ENCODE measurements at places on chromosomes 11 and 22.

DNA sequence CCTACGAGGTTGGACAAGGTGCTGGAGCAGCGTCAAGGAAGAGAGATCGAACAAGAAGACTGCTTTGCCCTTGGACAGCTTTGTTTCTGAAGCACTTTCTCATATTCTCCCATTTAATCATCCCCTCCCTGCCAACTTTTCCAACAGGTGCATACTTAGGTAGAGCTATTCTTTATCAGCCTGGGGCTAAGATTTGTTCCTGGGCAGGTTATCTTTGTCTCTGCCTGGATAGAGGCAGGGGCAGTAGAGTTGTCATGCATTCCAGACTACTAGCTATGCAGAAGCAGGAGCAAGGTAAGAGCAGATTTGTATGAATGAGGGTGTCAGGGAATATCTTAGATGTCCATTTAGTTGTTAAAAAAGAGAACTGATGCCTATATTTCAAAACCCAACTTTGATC is 82.3 kb downstream of the PTPRJ start:
- DNase-seq: no peak

DNA sequence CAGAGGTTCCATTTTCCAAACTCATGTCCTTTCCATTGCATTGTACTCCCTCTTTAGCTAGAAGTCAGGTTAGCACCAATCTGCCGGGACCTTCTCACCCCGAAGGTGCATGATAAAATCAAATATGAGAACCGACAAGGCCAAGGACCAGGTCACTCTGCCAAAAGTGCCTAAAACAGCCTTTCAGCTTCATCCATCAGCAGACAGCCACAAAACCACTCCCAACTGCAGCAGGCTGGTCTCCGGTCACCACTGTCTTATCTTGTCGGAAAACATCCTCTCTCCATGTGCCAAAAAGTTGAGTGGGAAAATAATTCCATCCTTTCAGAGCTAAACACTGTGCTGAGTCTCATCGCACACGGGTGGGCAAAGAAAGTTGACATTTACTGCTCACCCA is 1.4 kb downstream of the PI4KA start:
- DNase-seq: no peak

DNA sequence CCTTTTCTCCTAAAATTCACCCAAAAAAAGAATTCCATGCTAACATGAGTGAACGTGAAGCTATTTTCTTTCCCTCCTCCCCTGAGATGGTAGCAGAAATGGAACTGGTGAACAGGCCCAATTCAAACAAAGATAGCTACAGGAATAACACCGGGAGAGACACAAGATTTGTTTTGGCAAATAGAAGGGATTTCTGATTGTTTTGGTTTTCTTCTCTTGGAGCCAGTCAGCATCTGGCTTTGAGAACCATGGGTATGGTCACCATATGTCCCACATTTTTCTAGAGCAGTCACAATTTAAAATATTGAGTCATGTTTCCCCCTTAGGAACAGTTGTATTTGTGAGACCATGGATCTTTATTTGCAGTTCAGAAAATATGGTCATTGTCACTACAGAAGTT is 214.1 kb downstream of the FAM76B start:
- no peak for DNase-seq

- DNase-seq: no peak
Measured at GRCh38 chr11:75373201-75373600, 21.7 kb upstream of the ARRB1 start.

DNA sequence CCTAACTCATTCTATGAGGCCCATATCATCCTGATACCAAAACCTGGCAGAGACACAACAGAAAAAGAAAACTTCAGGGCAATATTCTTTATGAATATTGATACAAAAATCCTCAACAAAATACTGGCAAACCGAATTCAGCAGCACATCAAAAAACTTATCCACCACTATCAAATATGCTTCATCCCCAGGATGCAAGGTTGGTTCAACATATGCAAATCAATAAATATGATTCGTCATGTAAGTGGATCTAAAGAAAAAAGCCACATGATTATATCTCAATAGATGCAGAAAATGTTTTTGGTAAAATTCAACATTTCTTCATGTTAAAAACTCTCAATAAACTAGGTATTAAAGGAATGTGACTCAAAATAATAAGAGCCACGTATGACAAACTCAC is 40.9 kb downstream of the JRKL start:
- no peak for DNase-seq

DNA sequence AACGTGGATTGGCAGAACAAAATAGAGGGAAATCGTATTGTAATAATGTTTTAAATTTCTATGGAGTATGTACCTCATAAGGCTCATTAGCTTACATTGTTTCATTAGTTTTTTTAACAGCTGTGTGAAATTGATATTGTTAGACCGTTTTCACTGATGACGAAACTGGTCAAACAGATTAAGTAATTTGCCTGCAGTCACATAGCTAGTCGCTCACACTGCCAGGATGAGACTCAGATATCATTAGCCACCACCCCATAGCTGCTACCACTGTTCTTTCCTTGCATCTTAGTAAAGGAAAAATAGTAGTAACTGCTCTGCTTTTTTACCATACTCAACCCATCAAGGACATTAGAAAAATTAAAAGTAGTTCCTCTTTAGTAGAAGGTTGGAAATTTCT is 64.0 kb downstream of the DKK3 start:
- DNase-seq: no peak

DNA sequence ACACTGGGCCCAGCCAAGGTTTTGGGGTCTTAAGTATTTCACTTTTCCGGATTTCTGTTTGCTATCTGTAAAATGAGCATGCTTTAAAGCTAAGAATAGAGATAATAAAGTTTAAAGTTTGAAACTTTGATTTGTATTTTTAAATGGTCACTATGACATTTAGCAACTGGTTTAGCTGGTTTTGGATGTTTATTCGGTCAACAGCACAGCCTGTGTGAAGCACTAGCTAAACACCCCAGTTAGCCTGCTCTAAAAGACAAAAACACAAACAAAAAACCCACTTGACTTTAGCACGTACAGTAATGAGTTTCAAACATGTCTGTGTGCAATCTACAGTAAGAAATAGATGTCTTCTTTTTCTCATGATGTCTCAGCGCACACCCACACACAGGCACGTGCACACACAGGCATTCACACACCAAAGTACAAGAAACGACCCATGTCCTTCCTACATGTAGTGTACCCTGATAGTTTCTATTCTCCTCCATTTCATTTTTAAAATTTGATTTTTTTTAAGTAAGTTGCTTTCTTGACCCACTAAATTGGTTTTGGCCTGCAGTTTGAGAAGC is 29.4 kb downstream of the SLC1A2 start:
- DNase-seq: no peak

DNA sequence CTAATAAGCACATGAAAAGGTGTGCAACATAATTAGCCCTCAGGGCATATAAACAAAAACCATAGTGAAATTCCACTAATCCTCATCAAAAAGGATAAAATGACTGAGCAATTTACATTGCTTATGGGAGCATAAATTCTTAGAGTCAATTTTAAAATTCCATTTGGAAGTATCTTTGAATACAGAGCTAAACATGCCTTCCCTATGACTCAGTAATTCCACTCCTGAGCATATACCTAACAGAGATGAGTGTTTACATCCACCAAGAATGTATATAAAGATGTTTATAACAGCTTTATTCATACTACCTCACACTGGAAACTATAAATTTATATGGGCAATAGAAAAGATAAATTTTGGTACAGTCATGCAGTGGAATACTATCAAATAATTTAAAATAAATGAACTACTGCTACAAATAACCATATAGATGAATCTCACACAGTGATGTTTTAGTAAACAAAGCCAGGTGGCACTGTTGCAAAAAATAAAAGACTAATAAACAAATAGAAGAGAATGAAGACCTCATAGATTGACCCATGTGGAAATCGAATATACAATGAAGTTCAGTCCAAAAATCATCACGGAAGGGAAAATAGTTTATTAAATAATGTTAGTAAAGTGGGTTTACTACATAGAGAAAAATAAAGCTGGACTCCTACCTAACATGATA is 8.2 kb upstream of the OR2D2 start:
- DNase-seq: no peak

- no peak for DNase-seq
Measured at GRCh38 chr11:57294225-57295131, 30.3 kb downstream of the TNKS1BP1 start.

- no peak for DNase-seq
Measured at GRCh38 chr11:68342459-68343158, 30.2 kb downstream of the LRP5 start.

- DNase-seq: no peak
Measured at GRCh38 chr22:43185860-43186261, 1.1 kb downstream of the TTLL12 start.

All from NCI-H1436 (cell line).